ENCODE measurements at places on chromosomes 2 and 18.

GRCh38 chr18:24497031-24497754, 36.8 kb downstream of the HRH4 start:
- DNase-seq: peak; percentile 14

DNA sequence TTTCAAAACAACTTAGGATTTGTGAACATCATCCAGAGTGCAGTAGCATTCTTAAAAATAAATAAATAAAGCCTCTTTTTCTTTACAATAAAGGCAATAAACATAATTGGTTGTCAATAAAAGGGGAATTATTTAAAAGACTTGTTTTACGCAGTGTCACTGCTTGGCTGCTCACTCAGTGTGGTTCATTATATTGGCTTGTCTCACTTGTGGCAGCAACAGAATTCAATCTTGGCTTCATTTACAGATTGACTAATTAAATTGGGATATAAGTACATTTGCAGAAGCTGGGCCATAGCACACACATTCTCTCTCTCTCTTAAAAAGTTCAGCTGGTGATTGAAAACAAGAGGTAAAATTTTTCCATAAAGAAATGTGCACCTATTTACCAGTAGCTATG, 1027.6 kb downstream of the LRP1B start:
- DNase-seq: no peak

- peak; percentile 28 for DNase-seq
These were observed 84.9 kb downstream of the BCL11A start for GRCh38 chr2:60468382-60469085.

- peak; percentile 21 for DNase-seq
These were observed 958.9 kb downstream of the DCDC2C start for GRCh38 chr2:4662161-4662779.

DNA sequence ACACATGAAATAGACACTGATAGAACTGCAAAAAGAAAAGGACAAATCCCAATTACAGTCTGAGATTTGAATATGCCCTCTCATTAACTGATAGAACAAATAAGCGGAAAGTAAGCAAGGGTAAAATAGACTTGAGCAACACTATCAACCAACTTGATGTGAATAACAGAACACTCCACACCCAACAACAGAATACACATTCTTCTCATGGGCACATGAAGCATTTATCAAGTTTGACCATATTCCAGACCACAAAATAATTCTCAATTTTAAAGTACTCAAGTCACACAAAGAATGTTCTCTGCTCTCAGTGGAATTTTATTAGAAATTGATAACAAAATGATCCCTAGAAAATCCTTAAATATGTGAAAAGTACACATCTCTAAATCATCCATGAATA, 19.0 kb downstream of the ETAA1 start:
- DNase-seq: no peak

Data from astrocyte of the spinal cord (primary cell).